Glomerular endothelial cell (primary cell): ENCODE measurements at places on chromosomes 16 and 17.

DNA sequence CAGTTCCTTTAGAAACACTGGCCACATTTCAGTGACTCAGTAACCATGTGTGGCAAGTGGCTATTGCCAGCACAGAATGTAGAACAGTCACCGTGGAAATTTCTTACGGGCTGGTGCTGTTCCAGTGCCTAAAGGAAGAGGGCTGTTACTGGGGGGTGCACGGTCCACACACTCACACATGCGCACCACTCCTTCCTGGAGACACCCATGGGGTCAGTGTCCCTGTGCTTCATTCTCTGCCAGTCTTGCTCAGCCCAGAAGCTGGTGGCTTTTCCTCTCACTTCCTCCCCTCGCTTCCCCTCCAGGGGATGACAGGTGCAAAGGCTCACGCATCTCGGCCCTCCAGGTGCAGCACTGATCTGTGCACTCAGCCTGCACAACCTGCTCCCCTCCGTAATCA is 115.6 kb downstream of the CCDC182 start:
- no peak for DNase-seq

DNA sequence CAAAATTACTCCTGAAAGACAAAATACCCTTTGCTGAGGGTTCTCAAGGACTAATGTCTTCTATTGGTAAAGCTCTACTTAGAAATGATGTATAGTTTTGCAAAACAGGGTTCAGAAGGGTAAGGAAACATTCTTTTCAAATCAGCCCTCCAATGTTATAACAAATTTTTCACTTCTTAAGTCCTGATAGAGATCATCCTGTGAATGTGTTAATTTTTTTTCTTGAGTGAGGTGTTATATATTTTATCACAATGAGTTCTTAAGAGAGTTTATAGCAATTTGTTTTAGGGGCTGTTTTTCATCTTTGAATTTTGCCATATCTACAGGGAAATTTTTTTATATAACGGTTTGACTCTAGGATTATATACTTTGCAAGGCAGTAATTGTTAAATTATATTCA is 29.5 kb downstream of the CYB5B start:
- DNase-seq: no peak

GRCh38 chr17:16516594-16517051 is 24.6 kb upstream of the LRRC75A start:
- no peak for DNase-seq

DNA sequence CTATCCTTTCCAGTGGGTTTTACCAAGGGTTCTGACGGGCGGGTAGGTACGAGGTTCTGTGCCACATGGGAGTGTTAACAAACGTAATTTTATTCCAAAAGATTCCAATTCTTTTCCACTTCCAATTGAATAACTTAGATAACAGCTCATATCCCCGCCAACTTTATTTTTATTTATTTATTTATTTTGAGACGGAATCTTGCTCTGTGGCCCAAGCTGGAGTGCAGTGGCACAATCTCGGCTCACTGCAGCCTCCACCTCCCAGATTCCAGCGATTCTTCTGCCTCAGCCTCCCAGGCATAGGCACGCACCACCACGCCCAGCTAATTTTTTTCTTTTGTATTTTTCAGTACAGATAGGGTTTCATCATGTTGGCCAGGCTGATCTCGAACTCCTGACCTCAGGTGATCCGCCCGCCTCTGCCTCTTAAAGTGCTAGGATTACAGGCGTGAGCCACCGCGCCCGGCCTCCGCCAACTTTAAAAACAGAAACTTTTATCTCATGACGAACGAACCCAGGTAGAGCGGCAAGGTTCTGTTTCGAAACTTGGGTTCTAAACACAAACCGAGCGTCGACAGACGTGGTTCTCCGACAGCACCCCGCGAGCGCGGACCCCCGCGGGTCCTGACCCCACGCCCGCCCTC is 613 bp downstream of the ECI1 start:
- DNase-seq: no peak

- DNase-seq: no peak
These were observed 17.4 kb upstream of the RAB11FIP4 start for GRCh38 chr17:31374094-31374447.

DNA sequence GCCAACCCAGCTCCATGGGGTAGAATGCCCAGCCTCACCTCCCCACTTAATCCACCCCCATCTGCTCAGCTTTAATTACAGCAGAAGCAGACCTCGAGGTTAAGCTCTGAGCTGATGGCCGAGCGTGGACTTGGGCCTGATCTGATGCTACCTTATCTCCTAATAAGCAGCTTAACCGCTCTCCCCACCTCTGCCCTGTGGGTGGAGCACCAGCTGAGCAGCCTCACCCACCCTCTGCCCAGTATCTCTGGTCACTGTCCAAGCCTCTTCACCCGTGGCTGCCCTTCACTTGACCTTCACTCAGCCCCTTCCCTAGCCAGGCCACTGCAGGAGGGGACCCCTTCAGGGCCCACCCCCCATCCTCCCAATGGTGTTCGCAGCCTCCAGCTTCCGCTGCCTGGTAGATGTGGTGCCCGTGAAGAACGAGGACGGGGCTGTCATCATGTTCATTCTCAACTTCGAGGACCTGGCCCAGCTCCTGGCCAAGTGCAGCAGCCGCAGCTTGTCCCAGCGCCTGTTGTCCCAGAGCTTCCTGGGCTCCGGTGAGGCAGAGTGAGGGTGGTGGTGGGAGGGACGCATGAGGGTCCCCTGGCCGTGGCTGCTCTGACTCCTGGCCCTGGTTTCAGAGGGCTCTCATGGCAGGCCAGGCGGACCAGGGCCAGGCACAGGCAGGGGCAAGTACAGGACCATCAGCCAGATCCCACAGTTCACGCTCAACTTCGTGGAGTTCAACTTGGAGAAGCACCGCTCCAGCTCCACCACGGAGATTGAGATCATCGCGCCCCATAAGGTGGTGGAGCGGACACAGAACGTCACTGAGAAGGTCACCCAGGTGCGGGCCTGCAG is 6.8 kb downstream of the KCNH6 start:
- DNase-seq: no peak

DNA sequence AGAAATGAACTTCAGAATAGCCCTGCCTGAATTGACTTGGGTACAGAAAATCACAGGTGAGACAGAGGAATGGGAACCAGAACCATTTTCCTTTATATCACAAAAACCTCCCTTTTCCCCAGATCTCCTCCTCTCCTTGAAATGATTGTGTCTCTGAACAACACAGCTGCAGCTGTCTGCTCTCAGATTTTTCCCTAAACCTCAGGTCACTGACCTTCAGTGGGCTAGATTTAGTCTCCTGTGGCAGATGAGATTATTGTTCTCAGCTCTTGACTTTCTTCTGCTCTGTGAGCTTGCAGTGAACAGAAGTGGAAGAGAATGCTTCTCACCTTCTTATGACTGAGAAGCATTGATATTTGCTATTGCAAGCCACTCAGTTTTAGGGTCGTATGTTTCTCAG is 92.3 kb upstream of the FAM20A start:
- no peak for DNase-seq

DNA sequence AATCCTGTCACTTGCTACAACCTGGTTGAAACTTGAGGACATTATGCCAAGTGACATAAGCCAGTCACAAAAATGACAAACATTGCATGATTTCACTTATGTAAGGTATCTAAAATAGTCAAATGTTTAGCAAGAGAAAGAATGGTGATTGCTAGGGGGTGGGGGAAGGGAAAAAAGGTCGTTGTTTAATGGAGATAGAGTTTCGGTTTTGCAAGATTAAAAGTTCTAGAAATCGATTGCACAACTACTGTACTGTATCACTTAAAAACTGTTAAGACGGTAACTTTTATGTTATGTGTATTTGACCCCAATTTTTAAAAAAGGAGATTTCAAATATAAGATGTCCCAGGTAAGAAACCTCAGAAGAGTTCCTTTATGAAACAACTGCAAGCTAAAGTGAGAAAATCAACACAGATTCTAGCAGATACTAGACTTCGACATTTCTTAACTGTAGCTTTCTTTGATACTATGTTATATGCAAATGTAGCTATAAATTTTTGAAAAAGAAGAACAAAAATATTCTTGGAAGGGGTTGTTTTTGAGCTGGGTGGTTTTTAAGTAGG is 5.9 kb downstream of the MEOX1 start:
- no peak for DNase-seq

GRCh38 chr16:4876646-4877379 is 29.5 kb downstream of the UBN1 start:
- DNase-seq: no peak

DNA sequence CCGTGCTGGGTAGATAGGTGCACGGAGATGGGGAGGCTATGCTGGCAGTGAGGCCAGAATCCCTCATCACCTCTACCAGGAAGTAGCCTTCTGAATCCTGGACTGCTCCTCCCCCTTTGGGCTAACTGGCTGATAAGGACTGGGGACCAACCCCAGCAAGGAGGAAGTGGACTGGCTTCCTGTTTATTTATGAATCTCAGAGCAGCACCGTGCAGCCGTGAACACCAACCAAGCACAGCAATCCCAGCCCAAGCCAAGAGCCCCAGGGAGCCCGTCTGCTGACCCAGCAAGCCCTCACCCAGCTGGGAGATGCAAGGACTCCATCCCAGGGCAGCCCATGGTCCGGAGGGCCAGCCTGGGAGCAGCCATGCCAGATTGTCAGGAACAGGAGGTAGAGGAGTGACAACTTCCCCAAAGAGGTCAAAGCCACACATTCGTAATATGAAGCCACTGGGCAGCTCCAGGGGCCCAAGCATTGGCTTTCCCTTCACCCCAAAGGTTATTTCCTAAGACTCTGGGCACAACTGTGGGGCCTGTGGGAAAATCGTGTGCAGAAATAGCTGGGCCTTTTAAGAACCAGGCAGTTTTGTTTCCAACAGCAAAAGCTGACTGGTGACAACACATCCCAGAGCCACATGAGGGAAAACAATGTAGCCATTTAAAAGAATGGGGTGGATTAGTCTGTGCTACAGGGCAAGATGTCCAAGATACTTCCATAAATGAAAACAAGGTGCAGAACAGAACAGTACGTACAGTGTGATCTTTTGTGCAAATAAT is 23.9 kb downstream of the PHB1 start:
- no peak for DNase-seq

DNA sequence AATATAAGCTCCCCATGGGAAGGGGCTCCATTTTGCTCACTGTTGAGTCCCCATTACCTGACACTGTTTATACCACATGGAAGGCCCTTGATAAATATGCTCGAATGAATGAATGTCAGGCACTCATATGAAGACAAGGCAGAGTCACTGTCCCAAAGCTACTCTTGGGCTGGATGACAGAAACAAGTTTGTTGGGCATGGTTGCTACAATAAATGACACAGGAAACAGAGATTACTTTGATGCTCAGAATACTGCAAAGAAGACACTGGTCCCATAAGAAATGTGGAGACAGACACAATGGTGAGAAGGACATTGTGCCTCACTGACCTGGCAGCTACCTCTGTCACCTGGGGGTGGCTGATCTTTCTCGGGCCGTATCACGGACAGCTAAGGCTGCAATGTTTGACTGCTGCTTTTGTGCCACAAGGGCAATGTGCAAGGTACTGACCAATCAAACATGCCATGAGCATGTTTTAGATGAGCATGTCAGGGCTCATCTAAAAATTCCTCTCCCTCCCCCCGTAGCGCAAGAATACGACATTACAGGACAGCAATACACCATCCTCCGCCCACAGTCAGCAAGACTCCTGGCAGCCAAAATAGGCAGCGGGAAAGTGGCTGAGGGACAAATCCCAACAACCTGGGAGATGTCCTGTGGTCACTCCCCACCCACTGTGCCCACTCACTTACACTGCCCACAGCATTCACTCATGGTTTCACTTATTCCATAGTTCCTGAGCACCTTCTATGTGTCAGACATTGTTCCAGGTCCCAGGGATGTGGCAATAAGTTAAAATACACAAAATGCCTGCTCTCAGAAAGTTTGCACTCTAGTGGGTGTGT is 5.0 kb downstream of the PIK3R6 start:
- no peak for DNase-seq

DNA sequence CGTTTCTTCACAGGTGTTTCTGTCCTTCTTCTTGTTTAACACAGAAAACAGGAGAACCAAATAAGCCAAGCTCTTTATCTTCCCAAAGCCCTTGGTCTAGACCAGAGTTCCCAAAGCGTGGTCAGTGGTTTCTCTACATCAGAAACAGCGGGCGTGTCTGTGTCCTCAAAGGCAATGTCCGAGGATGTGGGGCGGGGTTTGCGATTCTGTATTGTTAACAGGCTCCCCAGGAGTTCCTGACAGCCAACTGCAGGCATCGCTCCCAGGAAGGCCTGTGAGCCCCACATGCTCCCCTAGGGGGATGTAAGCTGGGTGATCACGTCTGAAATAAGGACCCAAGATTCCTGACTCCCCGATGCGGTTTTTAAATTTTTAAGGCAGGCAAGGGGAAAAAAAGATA is 28.4 kb upstream of the SLC25A19 start:
- DNase-seq: no peak

DNA sequence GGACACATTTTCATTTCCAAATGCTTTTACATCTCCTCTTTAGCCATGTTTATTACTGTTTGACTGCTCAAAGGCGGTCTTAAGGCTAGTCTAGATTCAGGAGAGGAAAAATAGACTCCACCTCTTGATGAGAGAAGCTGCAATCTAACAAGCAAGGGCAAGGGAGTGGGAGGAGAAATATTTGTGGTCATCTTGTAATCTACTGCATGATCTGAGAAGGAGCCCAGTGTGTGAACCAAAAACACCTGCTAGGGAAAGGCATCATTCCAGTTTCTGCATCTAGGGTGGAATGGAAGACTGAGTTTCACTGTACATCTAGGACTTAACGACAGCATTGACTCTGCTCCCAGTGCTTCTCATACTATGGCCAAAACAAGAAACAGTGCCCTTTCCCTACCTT is 232.2 kb upstream of the HS3ST3A1 start:
- no peak for DNase-seq

DNA sequence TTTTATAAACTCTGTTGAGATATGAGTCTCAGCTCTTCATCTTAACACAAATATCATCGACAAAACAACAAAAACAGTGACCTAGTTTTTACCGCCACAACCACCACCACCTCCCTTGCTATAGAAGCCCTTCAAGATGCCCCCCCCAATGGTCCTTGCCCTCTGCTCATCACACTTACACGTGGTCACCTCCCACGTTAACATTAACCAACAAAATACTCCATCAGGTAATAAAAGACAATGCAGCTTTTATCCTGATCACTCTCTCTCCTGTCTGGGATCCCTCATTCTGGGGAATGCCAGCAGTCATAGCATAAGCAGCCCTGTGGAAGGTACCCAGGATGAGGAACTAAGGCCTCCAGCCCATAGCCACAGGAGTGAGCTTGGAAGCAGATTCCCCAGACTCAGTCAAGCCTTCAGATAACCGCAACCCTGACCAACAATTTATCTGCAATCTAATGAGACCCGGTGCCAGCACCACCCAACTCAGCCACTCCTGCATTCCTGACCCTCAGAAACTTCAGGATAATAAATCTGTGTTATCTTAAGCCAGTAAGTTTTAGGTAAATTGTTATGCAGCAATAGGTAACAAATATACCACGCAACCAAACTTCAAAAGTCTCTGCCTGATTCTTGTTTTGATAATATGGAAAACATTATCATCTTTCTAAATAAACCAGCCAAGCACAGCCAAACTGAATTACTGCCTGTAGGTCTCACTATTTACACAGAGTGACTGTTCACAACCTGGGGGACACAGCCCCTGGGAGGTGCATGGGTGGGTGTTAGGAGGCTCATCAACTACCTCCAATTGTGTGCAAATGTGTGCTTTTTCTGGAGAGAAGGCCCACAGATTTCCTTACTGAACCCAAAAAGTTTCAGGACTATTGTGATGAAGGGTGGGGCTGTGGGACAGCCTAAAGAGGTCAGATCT is 6.1 kb downstream of the PECAM1 start:
- no peak for DNase-seq
